Bone marrow (tissue), 2 donors: ENCODE measurements at places on chromosomes 3 and 15.

DNA sequence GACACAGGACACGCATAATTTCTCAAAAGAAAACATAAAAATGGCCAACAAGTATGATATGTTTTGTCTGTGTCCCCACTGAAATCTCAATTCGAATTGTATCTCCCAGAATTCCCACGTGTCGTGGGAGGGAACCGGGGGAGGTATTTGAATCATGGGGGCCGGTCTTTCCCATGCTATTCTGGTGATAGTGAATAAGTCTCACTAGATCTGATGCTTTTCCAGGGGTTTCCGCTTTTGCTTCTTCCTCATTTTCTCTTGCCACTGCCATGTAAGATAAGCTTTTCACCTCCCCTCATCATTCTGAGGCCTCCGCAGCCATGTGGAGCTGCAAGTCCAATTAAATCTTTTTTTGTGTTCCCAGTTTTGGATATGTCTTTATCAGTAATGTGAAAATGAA, 12.1 kb upstream of the POU1F1 start:
- DNase-seq, result no peak

- DNase-seq, result no peak
These were observed 203.0 kb downstream of the ABHD5 start for GRCh38 chr3:43893727-43894126.

GRCh38 chr3:23162934-23163333, 40.2 kb upstream of the UBE2E2 start:
- no peak for DNase-seq

DNA sequence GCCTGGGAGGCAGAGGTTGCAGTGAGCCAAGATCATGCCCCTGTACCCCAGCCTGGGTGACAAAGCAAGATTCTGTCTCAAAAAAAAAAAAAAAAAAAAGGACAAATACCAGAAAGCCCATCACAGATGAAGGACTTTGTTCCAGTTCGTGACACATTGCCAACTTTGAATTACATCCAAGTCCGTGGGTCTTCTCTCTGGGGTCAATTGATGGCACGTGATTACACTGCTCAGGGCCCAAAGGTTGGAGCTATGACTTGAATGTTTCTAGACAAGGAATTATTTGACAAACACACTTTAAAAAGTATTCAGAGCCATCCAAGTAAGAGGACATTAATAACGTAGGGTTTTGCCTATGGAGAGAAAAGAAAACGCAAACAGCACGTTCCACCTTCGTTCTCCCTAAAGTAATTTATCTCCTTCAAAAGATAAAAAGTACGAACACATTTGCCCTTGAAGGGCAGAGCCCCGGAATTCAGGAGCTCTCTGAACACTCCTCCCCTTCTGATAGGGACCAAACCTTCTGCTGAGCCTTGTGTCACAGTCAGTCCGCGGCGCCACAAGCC, 31.3 kb upstream of the ST3GAL6 start:
- no peak for DNase-seq

DNA sequence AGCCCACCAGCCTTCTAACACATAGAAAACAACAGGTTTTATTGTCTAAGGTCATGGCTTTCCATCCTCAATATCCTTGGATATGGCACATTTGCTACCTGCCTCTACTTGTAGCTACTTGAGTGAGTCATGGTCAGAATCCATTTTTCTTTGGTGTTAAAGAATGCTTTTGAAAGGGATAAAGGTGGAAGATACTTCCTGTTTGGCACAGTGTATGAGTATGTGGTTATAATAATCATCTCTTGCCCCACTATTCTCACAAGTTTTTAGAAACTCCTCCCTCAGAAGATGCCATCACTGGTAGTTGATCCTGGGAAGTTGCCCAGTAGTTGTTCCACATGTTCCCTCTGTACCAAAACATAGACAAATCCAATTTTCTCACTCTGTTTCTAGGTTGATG, 508.6 kb upstream of the IL12A start:
- DNase-seq, result no peak
